Stimulated activated CD4-positive, alpha-beta T cell treated with anti-CD3 and anti-CD28 coated beads, Interleukin-1b, Interleukin-23, amount 100 ng/mL, for 48 hours (primary cell): ENCODE measurements at places on chromosomes 11 and 22.
A peak's percentile ranks its signal among the peaks of the same experiment; 100 is the strongest.

DNA sequence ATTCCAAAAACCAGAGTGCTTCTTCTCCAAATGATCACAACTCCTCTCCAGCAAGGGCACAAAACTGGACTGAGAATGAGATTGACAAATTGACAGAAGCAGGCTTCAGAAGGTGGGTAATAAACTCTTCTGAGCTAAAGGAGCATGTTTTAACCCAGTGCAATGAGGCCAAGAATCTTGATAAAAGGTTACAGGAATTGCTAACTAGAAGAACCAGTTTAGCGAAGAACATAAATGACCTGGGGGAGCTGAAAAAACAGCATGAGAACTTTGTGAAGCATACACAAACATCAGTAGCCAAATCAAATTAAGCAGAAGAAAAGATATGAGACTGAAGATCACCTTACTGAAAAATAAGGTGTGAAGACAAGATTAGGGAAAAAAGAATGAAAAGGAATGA, 15.5 kb downstream of the OR52M1 start:
- DNase-seq, result no peak

- no peak for DNase-seq
Observed at GRCh38 chr22:46064966-46065666, 85.2 kb upstream of the PPARA start.

DNA sequence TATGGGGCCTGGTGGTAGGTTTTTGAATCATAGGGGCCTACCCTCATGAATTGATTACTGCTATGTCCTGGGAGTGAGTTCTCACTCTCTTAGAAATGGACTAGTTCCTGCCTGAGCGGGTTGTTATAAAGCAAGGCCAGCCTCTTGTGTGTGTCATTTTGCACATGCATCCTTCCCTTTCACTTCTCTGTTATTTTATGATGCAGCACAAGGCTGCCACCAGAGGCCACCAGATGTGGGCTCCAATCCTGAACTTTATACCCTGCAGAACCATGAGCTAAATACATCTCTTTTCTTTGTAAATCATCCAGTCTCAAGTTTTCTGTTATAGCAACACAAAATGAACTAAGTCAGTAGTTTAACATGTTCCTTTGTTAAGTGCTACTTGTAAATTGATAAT, 251.4 kb downstream of the BLID start:
- DNase-seq, result no peak

DNA sequence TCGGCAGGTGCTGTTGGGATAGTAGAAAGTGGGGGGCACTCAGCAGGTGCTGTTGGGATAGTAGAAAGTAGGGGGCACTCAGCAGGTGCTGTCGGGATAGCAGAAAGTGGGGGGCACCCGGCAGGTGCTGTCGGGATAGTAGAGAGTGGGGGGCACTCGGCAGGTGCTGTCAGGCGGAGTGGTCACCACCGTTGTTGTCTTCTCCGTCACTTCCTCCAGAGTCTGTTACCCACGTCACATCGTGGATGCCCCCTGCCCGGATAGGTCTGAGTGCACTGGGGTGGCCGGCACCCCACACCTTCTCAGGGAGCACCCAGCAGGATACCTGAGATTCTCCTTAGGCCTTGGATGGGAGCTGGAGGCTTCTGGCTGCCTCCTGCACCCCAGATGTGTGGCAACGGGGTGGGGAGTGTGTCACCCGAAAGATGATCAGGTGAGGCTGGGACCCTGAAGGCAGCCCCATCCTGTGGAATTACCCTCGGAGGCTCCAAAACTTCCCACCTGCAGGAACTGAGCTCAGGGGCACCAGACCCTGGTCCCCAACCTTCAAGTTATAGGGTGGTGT, 24.1 kb upstream of the KRTAP5-7 start:
- DNase-seq, result no peak

- DNase-seq, result peak; percentile 73
Observed at GRCh38 chr11:64448599-64449380, 89.8 kb downstream of the RPS6KA4 start.

GRCh38 chr11:41306431-41306830, 153.0 kb downstream of the LRRC4C start:
- DNase-seq, result no peak

DNA sequence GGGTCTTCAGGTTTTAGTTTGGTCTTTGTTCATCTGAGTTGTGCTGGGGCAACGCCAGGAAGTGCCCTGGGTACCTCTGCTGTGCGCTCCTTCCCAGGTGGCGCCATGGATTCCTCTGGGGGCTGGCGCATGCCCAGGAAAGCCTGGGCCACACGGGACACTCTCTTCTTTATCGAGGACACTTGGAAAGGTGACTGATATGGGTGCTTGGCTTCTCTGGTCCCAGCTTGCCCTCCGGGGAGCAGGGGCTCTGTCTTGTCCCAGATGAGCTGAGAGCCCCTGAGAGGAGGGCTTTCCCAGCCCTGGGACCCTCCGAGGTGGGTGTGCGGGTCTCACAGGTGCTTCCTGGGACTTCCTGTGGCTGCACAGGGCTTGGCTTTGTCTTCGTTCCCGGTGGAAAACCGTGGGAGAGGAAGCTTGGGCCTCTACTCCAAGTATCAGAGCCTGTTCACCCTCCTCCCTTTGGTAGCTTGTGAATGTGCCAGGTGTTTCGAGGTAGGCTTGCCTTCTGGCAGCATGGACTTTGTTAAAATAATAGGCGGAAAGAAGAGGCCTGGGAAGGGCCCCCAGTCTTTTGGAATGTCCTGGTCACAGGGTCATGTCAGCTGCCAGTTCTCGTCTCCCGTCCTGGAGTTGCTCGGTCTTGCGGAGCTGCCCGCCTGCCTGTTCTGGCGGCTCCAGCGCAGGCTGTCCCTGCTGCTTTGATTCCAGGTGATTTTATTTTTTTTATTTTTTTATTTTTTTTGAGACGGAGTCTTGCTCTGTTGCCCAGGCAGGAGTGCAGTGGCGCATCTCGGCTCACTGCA, 10.1 kb upstream of the NEAT1 start:
- DNase-seq, result no peak

DNA sequence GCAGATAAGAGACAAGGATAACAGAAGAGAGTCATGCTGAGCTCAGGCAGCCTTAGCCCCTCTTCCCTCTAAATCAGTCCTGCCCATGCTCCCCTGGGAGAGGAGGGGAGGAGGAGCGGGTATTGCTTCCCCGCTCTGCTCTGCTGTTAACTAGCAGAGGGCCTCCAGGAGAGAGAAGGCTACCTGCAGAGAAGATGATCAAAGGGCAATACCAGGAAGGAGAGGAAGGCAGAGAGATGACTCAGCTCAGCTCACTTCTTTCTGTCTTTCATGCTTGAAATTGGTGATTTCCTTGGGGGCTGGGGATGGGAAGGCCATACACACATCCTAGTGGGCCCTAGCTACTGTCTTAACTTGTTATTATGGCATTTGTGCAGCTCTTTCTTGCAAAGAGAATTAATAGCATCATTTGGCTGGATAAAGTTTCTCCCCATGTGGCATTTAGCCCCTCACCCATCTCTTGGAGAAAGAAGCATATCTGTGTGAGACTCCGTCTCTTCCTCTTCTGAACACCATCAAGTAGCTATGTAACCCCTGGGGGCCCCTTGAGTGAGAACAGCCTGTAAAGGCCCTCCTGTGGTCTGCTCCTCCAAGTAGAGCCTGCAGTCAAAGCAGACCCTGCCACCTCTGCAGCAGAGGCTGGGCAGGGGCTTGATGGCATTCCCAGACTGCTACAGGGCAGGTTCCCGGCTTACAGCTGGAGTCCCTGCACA, 33.4 kb upstream of the AMOTL1 start:
- DNase-seq, result no peak

DNA sequence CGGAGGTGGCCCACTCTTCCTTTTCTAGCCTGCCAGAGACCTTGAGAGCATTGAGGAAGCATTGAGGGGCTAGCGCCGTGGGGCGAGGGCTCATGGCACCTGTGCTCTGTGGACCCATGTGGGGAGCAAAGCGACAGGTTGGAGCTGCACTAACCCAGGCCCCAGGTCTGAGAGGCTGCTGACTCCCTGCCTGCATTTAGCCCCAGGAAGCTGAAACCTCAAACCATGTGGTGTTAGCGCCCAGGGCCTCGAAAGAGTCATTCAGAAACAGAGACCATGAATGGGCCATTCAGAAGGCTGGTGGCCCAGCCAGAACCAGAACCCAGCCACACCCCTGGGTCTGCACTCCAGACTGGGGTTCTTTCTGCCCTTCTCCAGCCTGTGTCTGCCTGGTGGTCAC, 88.6 kb downstream of the BCR start:
- DNase-seq, result no peak

DNA sequence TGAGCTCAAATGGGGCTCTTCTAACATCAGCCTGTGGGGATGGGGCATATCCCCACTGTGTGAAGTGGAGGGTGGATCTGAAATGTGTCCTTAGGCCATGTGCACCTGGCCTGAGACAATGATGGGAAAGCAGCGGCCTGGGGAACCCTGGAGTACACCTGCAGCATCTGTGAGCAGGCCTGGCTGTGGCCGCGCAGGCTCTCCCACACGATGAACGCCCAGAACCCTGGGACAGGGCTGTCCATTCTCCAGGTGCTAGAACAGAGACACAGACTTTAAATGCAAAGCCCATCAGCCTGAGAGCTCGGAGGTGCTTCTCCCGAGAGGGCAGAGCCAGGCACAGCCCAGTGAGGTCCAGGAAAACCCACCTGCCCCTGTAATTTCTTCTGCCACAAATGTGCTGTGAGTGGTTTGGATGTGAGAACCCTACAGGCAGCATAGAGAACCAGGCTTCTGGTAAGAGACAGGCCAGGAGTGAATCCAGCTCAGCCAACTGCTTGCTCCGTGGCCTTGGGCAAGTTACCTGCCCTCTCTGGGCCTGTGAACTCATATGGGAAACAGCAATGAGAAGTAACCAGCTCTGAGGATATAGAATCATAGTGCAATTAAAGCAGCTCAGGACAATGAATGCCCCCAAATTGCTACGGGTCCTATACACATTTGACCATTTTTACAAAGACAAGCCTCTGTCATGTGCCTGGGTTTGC, 167.9 kb downstream of the SHANK2 start:
- DNase-seq, result no peak

- DNase-seq, result no peak
Observed at GRCh38 chr11:93033093-93033492, 63.6 kb downstream of the MTNR1B start.

DNA sequence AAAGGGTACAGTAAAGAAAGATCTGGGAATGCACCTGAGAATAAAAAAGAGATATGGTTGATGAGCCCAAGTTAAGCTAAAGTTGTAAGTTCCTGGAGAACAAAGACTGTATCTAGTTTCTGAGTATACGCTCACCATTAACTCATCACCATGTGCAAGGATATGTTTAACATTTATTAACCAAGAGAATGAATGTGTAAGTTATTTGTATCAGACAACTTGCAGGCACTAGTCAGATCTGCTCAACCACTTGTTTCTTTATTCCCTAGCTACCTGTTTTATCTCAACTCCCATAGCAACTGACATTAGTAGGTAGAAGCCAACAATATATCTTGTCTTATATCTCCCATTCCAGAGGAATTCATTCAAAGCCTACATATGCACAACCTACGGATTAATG, 74.9 kb upstream of the KCNA4 start:
- no peak for DNase-seq

GRCh38 chr11:95066716-95067038, at the start of gene SRSF8:
Gene SRSF8, plus strand, starts transcription at chr11:95066919. Its CDS starts 308 bp downstream, at chr11:95067227.
- no peak for DNase-seq

DNA sequence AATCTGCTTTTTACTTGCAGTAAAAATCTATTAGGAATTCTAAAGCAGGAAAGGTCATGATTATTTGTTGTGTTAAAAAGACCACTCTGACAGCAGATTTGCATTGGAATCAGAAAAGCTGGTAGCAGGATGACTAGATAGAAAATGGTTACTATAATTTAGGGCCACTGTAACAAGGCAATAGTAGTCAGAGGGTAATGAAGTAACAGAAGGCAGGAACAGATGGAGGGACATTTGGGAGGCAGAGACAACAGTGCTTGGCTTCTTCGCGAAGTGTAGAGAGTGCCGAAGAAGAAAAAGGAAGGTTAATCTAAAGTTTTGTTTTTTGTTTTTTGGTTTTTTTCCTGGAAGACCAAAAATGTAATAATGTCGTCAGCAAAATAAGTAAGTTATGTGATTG, 129.8 kb upstream of the SLC5A12 start:
- DNase-seq, result no peak
